ENCODE measurements at places on chromosomes 4 and X.

DNA sequence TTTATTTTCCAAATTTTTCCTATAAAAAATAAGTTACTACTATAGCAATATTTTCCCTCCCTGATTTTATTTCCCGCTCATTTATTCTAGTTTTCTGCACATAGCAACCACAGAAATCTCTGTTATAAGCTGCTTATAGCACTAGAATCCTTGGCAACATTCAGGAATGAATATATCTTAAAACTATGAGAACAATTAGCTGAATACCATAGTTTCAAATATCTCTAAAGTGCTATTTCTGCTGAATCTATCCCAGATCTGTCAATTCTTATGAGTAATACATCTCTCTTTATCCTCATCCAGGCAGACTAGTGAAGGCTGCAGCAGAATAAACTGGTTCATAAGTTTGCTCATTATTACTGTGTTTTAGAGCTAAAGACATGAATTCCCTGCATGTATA, 622.9 kb upstream of the DIPK2B start:
- DNase-seq, result peak; percentile 41

DNA sequence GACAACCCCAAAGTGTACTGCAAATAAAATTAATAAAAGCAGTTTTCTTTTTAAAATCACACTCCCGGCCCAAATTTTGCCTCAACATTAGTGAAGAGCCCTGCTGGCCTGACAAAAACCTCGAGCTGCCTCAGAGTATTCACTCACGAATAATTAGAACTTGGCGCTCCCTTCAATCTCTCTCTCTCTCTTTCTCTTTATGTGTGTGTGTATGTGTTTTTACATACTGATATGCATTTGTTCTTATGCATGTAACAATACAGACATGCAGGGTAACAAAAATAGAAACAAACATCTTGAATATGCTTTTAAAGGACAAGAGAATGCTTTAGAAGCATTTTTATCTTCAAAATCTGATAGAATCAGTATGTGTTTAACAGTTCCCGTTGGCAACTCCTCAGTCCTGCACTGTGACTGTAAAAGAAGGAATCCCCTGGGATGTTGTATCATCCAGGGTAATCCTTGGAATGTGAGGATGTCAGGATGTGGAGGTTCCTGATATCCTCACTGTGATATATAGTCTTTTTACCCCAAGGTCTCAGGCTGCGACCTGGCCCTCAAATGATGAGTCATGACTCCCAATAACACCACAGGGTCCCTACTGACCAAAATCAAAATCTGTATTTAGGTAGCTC, 53.0 kb downstream of the PTCHD1 start:
- peak; percentile 74 for DNase-seq

GRCh38 chr4:146495269-146495668, 26.5 kb downstream of the SLC10A7 start:
- DNase-seq, result peak; percentile 22

DNA sequence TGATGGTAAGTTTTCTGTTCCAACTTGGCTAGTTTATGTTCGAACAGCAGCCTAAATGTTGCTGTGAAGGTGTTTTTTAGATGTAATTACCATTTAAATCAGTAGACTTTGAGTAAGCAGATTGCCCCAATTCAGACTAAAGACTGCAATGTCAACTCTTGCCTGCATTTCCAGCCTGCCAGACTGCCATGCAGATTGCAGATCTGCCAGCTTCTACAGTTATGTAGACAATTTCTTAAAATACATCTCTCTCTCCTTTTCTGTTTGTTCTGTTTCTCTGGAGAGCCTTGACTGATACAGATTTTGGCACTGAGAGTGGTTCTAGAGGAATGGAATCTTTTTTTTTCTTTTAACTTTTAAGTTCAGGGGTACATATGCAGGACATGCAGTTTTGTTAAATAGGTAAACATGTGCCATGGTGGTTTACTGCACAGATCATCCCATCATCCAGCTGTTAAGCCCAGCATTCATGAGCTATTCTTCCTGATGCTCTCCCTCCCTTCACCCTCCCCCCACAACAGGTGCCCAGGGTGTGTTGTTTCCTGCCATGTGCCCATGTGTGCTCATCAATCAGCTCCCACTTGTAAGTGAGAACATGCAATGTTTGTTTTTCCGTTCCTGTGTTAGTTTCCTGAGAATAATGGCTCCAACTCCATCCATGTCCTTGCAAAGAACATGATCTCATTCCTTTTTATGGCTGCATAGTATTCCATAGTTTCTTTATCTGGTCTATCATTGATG, 227.8 kb downstream of the CPE start:
- DNase-seq, result no peak

DNA sequence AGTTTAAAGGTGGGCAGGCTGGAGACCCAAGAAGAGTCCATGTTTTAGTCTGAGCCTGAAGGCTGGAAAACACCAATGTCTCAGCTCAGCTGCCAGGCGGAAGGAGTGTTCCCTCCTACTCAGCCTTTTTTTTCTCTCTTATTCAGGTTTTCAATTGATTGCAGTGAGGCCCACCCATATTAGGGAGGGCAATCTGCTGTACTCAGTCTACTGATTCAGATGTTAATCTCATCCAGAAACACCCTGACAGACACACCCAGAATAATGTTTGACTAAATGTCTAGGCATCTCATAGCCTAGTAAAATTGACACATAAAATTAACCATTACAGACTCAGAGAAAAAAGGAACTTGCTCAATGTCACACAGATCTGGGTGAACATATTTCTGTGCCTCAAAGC, 347.1 kb downstream of the GBA3 start:
- DNase-seq, result peak; percentile 80

DNA sequence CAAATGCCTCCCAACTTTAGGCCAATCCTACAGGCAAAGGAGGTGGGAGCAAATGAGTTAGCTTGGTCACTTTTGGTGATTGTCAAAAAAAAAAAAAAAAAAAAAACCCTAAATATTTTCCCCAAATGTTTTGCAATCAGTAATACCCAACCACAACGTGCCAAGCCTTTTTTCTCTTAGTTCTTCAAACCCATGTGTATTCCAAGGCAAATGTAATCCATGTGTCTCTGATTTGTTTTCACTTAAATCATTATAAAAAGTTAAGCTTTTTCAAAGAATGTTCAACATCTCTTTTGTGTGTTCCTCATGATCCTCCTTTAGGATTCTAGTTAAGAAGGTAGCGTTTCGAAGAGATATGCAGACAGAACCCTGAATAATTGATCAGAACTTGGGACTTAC, 328.4 kb downstream of the PAPSS1 start:
- no peak for DNase-seq

GRCh38 chr4:38775326-38775725, 7.5 kb downstream of the TLR10 start:
- no peak for DNase-seq

DNA sequence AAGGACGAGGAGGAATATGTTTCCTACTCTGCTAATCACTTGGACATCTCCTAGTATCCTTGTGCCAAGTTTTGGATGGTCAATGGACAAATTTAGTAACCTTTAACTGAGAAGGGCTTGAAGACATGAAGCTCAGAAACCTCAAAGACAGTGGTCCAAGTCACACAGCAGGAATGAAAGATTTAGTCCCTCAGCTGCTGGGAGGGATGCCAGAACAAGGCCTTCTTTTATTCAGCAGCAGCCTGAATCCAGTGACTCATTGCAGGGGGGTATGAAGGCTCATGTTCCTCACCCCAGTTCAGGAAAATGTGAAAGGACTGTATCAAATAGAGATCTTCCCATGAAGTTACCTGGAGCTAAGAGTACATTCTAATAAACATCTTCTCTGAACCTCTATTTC, 214.9 kb upstream of the UGT8 start:
- DNase-seq, result peak; percentile 96

Data from fibroblast of skin of back (primary cell).